Ascending aorta (tissue), 2 donors: ENCODE measurements at places on chromosomes 7 and 10.

- no peak for DNase-seq
These were observed 9.9 kb downstream of the LIPA start for GRCh38 chr10:89241486-89242344.

DNA sequence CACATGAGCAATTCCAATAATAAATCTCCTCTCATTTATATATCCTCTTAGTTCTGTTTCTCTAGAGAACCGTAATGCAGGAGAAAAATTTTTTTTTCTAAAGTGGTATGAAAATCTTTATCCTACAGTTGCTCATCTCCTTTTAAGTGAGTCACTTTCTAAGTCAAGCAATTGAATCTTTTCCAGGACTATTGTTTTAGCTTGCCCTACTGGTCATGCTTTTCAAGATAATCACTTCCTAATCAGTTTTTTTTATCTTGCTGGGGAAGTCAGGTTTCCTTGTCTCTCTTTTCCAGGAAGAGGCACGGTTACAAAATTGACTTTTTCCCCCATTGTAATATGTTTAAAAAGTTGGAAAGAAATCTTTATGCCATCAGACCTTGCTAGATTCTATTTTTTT, 44.0 kb downstream of the INPP5F start:
- DNase-seq = no peak

DNA sequence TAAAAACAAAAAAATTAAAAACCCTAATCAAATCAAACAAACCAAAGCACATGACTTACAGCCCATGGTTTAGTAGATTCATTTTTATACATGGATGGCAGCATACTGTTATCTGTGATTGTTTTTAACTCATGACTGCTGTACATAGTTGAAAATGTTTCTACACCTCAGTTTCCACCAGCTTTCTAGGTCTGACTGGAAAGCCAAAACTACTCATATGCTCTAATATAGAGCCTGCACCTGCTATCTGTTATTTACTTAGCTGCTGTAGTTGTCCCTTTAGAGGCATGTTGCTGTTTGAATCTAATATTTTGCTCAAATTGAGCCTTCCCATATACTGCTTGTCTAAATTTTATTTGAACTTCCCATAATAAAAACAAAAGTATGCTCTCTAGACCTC, 289.9 kb upstream of the LRRN3 start:
- DNase-seq = no peak

DNA sequence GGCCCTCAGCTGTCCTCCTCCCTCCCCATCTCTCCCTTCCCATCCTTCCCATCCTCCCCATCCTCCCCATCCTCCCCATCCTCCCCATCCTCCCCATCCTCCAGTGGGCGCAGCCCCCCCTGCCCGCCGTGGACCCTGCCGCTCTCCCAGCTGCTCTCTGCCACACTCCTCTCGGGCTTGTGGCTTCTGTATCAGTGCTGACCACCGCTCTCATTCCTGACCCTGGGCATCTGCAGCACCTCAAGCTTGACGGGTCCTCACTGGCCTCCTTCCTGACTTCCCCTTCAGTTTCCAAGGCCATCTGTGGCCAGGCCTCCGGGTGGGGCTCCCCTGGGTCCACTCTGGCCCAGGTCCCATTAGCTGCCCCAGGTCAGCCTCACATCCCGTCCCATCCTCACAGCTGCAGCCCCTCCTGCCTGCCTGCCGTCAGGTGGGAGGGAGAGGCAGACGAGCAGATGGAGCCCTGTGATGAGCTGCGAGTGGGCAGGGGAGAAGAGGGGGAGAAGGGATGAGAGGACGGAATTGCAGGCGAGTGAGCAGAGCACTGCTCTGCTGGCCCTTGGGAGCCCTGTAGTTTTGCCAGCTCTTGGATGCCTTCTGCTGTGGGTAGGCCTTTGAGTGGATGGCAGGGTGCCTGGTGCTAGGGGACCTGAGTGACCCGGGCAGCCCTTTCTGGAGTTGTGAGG, 35.7 kb downstream of the LHPP start:
- no peak for DNase-seq

- DNase-seq = no peak
These were observed 13.6 kb downstream of the DGKB start for GRCh38 chr7:14888962-14889361.

- DNase-seq = peak; percentile 84
These were observed 95.1 kb upstream of the DIP2C start for GRCh38 chr10:784403-785088.

DNA sequence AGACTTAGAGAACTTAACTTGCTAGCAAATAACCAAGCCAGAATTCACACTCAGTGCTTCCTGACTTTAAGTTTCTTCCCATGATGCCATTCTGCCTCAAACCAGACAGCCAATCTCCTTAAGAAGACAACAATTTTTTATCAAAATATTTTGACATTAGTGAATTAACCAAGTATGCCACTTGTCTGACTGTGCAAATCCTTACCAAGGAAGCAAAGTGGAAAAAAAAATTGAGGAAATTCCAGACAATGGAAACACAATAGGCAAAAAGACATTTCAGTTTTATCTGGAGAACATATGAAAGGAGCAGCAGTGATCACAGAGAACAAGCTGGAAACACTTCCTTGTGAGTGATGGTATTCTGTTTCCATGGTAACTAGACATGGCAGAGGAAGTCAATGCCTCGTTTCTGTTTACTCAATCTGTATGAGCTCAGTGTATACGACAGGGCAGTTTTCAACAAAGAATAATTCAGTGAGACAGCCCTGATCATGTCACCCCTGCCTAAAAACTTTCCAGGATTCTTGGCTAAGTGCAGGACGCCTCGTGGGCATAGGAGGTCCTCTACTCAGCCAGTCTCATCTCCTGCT, 114.2 kb downstream of the DYNC1I1 start:
- no peak for DNase-seq

- no peak for DNase-seq
These were observed 70.4 kb downstream of the FAM171A1 start for GRCh38 chr10:15300697-15301096.

DNA sequence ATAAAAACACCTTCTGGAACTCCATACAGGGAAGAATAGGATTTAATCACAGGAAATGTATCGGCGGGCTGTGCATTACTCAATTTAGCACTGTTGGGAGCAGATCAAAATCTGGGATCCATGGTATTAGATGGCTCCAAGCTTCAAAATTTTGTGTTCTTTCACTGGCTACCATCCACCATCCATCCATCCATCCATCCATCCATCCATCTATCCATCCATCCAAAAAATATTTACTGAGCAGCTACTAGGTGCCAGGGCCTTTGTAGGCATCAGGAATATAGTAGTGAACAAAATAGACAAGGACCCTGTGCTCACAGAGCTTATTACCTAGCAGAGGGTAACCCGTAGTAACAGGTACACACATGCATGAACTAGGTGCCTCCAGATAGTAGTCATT, 280.2 kb downstream of the CCDC3 start:
- no peak for DNase-seq

DNA sequence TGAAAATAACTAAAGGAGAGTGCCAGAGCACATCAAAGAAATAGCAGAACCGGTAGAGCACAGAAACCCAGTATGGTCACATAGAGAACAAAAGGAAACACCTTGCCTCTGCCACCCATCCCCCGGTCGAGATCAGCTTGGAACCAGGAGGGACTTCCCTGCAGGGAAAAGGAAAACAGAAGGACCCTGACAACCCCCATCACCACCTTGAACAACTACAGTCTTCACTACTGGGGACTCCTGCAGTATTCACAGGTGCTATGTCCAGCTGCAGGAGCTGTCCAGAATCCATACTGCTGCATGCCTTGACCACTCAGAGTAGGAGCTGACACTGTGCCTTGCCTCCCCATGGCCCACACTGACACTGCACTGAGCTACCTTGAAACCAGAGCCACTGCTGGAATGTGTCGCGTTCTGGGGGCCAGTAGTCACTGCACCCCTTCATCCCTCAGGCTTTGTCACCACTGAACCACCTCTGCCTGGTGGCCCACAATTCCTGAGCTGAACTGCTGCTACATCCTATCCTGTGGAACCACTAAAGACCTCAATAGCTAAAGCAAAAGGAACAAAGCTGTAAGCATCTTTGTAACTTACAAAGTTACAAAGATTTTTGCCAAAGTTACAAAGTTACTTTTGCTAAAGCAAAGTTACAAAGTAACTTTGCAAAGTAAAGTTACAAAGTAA, 66.8 kb downstream of the TRIL start:
- no peak for DNase-seq

DNA sequence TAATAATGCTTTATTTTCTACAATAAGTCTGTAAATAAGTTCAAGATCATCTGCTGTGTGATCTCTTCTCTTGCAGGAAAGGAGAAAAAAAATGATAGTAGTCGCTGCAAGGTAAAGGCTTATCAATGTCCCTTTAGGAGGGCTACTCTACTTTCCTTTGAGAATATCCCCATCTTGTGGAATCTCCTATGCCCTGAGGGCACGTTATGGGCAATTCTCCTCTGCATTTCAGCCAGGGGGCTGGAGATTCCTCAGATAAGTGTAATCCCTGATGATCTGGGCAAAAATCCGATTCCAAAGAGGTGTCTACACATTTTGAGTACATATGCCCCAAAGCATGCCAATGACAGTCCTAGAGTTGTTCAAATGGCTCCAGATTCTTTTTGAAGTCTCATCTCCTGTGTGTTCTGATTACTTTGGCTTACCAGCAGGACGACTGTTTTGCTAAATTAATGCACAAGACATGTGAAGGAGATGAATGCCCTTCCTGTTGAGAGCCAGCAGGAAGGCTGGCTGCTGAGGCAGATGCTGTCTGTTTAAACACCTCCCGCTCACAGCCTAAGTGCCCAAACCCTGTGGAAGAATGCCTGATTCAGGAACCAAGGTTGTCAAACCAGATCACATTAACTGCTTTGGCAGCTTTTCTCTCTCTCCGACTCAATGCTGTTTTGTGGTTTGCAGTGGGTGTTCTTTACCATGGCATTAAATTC, 171.2 kb upstream of the COL1A2 start:
- no peak for DNase-seq
